Esophagus squamous epithelium (tissue), 5 donors: ENCODE measurements at places on chromosomes 5 and 9.

DNA sequence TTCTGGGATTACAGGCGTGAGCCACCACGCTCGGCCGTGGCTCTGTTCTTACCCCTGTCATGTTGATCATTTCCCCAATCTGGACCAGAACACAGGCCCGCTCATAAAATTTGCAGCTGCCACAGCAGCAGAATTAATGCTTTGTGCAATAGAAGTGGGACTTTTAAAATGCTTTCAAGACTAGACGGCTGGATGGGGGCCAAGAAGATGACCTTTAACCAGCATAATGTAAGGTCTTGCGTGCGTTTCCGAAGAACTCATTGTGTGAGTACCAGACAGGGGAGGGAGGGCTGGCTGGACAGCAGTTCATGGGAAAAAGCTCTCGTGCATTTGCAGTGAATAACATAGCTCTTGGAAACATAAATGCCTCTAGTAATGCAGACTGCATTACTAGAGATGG is 3.5 kb upstream of the WDR38 start:
- DNase-seq: no peak

DNA sequence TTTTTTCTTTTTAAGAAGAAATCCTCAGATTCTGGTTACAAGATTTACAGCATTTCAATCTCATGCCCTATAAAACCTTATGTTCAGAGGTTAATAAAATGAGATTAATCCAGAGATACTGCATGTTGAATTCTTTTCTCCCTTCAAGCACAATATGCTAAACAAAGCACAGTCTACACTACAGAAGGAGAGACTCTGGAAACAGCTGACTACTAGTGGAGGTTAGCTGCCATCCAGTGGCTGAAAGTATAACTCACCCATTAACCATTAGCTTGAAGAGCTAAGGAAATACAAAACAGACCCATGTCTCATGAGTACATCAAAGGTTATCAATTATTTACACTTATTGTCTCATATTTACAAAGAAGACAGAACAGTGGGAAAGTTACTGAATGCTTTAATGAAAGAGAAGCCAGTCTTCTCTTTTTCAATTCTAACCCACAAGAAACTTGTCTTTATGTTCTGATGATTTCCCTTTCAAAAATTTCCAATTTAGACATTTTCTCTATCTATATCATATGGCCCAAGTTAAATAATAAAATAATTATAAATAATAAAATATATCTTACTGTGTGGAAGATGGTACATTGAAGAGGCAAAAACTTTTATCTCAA is 12.7 kb upstream of the DNAH5 start:
- DNase-seq: no peak

GRCh38 chr9:83583151-83584014 is 39.6 kb upstream of the IDNK start:
- DNase-seq: no peak

DNA sequence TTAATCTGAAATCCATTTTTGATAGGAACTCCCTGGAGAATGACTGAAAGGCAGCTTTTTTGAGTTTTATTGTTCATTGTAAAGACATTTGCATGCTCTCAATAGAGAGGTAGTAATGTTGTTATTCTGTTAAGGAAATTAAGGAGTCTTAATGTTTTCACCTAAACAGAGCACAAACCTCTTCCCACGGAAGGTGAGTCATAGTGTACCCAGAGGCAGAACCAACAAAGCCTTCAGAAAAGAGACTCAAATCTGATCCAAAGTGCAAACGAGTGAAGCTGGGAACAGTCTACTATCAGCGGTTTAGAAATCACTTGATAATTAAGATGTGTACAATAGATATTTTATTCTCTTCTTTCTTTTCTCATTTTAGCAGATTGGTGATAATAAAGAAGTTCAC is 470.5 kb downstream of the PLK2 start:
- DNase-seq: no peak

- no peak for DNase-seq
These were observed 216.3 kb downstream of the TTLL11 start for GRCh38 chr9:121876658-121877271.

DNA sequence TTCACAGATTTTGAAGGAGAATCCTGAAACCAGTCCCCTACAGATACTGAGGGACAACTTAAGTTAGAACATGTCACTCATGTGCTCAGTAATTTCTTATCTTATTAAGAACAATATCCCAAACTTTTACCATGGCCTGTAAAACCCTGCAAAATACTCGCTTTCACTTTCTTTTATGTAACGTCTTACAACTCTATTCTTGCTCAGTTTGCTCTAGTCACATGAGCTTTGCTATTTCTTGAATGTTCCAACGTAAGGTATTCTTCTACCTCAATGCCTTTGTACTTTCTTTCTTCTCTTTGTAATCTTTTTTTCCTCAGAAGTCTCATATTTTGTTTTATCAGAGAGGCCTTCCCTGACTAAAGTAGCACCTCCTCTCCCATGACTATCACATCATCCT is 14.1 kb downstream of the TMEM38B start:
- no peak for DNase-seq

DNA sequence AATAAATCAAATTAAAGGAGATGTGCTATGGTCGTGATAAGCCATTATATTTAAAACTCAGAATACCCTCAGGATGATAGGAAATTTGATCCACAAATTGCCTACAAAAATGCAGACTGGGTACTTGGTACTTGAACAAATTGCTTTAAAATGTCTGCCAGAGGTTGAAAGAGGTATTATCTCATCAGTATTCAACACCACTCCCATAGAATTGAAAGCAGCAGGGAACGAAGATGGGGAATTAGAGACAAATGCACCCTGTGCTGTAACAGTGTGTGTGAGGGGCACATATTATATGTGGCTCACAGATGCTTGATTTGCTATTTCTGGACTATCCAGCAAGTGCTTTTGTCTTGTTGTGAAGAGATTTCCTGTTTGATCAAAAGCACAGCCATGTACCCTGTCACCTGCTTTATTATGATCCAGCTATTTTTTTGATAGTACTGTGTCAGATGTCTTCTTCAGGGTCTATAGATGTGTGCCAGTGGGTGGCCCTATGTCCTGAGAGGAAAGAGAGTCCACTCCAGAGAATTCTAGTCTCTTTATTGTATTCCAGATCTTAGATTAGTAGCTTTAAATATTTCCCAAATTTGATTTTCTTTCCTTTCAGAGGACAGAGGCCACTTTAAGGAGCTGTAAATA is 120.1 kb downstream of the XRCC4 start:
- no peak for DNase-seq
